Stimulated activated CD4-positive, alpha-beta T cell treated with anti-CD3 and anti-CD28 coated beads, Interleukin-1b, Interleukin-23, amount 100 ng/mL, for 48 hours (primary cell): ENCODE measurements at places on chromosomes 1 and 21.

GRCh38 chr1:195898924-195899323, 709.3 kb downstream of the KCNT2 start:
- DNase-seq = no peak

GRCh38 chr21:31078796-31079195, 40.5 kb upstream of the KRTAP19-8 start:
- DNase-seq = no peak

DNA sequence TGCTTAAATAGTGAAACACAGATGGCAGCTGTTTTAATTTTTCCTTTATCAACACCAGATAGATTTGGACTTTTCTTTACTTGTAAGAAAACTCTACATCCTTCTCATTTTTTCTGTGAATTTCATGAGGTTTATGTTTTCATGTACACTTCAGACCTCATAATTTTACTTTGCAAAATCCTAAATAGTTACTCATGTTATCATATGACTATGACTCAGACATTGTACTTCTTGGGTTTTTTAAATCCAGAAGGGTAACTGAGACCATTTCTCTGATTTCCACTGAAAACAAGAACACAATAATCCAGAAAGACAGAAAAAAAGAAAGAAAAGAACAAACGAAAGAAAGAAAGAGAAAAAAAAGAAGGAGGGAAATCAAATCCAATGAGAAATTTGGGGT, 1021.6 kb downstream of the NCAM2 start:
- DNase-seq = no peak

- DNase-seq = no peak
Observed at GRCh38 chr1:69256036-69256435, 311.7 kb upstream of the LRRC7 start.

GRCh38 chr1:101280942-101281654, 44.3 kb downstream of the S1PR1 start:
- no peak for DNase-seq

- DNase-seq = no peak
Observed at GRCh38 chr1:208269338-208269666, 25.1 kb upstream of the PLXNA2 start.

DNA sequence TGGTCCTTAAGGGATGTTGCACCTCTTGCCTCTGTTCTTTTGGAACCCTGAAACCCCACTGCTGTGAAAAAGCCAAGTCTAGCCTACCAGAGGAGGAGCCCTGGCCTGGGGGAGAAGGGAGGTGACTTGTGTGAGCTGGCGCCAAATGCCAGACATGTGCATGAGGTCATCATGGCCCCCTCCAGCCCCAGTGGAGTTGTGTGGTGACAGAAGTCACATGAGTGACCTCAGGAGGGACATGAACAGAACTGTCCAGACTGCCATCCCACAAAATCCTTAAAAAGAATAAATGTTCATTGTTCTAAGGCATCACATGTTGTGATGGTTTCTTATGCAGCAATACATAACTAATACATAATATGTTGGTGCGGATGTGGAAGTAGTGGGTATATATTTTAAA, 10.8 kb downstream of the HHAT start:
- DNase-seq = no peak

GRCh38 chr1:157156058-157156541, 17.9 kb upstream of the ETV3 start:
- DNase-seq = peak; percentile 75

- no peak for DNase-seq
Observed at GRCh38 chr1:234271243-234271606, 102.0 kb upstream of the COA6 start.

- no peak for DNase-seq
Observed at GRCh38 chr1:23824711-23825075, 536 bp downstream of the HMGCL start.

DNA sequence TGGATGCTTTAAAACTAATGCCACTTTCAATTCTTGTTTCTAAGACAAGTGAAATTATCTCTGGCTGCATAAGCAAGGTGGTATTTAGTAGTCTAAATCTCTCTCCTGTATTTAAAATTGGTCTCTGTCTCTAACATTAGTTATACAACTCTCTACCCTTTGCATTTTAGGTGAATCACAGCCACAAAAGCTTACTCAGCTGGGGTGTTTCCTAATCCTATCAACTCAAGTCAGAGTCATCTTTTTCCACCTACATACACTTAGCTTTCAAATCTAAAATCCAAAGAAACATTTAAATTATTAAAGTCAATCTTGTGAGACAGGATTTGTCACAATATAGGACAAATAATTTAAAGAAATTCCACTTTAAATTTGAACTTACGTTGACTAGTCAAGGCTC, 255.1 kb upstream of the CXADR start:
- no peak for DNase-seq

DNA sequence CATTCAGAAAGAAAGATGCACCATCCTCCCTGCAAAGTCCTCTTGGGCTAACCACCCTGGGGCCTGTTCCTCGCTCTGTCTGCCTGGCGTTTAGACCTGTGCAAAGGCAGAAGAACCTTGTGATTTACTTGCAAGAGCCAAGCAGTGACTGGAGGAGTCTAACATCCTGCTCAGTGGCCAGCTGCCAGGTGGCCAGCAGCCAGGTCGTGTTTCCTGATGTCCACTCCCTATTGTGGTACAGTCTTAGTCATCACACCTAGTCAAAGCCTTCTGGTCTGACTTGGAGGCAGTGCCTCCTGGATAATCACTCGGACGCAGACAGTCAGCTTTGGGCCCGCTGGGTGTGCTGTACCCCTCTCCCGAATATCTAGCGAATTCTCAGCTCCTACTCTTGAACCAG, 118.1 kb downstream of the PGBD5 start:
- no peak for DNase-seq

DNA sequence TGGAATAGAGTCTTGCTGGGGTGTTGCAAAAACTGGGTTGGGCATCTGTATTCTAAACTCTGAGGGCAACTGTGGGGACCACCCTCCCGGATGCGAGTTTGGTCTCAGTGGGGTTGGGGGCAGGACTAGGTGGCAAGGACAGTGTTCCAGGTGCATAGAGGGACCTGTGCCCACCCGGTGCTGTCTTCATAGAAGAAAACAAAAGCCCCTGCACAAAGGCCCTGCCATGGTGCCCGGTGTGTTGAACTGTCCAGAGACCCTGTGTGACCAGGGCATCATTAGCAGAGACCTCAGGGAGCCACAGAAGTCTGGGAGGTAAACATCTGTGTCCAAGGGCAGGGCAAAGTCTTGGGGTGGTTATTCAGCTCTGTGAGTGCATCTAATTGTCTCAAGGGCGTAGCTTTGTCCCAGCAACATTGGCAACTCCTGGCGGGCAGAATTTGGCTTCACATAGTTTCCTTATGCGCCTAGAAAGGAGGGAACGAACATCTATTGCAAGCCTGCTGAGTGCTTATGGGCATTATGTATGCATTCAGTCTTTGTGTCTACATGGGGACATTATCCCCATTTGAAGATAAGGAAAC, 72.2 kb upstream of the IFFO2 start:
- DNase-seq = no peak

DNA sequence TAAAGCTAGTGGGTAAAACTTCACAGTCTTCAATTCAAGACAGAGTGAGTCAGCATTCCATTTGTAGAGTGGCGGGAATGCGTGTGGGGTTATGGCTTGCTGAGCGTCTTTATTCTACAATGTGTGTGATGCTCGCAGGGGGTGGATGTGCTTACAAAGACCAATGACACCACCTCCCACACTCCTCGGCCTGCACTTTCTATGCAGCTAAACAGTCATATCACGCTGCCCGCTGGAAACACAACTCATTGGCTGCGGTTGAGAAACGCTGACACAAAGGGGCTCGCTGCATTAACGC, 298.5 kb downstream of the PCP4 start:
- no peak for DNase-seq

GRCh38 chr1:64915381-64916274, 50.7 kb downstream of the JAK1 start:
- DNase-seq = no peak

GRCh38 chr1:202011994-202012393, 1.6 kb downstream of the ELF3 start:
- no peak for DNase-seq

DNA sequence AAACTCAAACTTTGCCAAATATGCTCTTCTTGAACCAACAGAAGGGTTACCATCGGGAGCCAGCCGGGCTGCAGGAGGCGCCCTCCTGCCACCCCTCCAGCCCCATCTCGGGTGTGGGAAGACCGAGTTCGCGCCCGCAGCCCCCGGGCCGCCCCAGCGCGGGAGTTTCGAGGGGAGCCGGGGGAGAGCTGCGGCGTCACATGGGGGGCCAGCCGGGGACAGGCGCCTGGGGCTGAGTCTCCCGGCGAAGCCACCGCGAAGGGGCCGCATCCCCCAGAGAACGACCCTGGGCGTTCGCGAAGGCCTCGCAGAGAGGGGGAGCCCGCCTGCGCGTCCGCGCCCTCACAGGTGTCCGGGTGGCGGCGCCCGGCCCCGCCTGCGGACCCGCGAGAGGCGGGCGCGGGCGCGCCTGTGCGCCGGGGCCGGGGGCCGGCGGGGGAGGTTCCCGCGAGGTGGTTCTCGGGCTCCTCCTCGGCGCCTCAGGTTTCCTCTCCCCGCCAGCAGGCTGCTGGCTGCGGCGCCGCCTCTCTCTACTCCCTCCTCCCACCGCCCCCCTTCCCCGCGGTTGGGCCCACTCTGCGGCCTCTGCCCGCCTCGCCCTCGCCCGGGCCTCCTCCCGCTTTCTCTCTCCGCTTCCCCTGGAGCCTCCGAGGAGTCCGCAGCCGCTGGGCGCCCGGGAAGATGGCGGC, at the start of gene RAVER2:
TSS of gene RAVER2 (plus strand) at position 584 of the 689 bp plus-strand sequence. CDS start at position 682, 98 bp downstream.
- peak; percentile 45 for DNase-seq

DNA sequence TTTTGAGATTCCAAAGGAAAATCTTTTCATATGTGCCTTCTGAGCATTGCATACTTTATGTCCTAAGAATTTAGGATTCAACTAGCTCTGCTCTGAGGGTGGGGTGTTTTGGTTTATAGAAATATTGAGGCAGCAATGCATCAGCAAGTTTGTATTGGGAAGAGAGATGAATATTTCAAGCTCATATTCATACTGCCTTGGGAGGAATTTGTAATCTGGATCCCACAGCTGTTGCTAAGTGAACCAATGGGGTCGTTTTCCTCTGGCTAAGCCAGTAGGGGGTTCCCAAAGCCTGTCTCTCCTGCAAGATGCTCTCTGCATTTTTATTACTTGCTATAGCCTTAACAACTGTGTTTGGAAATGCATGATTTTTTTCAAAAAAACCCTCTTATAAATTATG, 130.6 kb downstream of the SNX7 start:
- no peak for DNase-seq

DNA sequence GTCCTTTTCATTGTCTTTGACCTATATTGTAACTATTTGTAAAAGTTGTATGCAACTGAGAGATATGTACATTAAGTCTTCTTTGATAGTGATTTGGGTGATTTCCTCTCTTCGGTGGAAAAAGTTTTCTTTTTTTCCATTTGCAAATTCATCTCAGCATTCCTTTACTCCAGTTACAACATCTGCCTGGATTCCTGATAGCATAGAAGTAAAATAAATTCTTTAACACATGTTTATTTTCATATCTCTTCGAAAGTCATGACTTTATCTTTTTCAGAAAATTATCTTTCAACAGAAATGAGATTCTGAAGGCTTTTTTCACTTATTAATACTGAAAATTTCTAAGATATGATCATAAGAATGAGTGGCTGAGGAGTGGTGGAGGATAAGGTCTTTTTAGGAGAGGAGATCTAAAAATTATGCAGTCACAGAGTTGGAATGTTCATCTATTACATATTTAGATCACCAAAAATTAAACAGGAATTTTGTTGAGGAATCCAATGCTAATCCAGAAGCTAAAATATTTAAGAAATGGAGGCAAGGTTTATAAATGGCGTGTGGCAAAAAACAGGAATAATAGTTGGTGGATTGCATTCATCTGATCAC, 400.5 kb downstream of the KCNT2 start:
- no peak for DNase-seq

DNA sequence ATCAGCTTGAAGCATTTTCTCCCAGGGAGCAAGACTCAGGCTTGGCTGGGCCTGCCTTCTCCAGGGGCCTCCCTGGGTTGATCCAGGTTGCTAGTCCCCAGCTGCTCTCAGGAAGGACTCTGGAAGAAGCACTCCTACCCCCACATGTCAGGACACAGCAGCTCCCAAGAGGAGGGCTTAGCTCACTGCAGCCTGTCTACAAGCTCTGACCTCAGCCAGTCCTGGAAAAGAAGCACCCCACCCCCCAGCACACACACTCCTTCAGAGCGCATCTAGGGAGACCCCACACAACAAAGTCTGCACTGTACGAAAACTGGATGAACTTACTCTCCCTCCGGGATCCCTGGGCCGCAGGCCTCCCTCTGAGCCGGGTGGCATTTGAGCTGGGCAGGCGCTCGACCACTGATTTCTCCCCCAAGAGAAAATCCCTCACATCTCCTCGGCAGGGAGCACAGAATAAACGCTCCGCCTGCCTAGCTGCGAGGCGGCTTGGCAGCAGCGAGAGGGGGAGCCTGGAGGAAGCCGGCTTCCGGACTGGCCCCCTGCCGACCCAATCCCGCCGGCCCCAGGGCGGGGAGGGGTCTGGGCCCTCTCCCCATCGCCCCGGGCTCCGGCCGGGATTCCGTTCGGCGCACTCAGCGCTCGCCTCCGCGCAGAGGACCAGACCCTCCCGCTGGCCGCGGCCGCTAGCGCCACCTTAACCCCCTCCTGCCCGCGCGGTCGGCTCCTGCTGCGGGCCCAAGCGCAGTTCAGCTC, at the start of gene KCNA2:
TSS of gene KCNA2 (minus strand) at position 458 of the 756 bp plus-strand sequence. CDS start 1,576 bp downstream, outside the sequence.
- DNase-seq = no peak

- no peak for DNase-seq
Observed at GRCh38 chr1:39754906-39755504, 16.1 kb downstream of the OXCT2 start.

GRCh38 chr1:185816460-185816859, 82.3 kb downstream of the HMCN1 start:
- no peak for DNase-seq

GRCh38 chr21:37101384-37101783, 28.3 kb downstream of the TTC3 start:
- DNase-seq = no peak
